ENCODE measurements at places on chromosomes 7 and 10.

GRCh38 chr7:85479918-85480643, 293.2 kb upstream of the SEMA3D start:
- peak; percentile 90 for DNase-seq

- DNase-seq = peak; percentile 70
Observed at GRCh38 chr7:43139137-43139536, 26.7 kb downstream of the HECW1 start.

GRCh38 chr10:117731121-117731791, 188.7 kb downstream of the EMX2 start:
- DNase-seq = no peak

DNA sequence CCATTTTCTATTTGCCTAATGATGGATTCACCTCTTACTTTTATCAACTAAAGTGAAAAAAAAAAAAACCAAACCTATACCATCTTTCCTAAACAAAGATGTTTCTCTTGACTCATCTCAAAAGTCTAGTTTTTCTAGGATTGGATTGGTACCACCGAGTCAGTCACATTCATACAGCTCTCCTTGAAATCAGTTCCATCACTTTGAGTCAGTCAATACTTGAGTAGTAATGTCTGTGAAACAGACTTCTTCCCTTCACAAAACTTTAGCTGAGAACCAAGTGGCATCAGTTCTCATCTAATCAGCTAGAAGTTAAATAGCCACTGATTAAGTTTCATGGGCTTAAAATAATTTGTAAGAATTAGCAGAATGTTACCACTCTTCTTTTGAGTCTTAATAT, 13.3 kb downstream of the CDK6 start:
- DNase-seq = no peak

GRCh38 chr7:85749696-85750453, 563.0 kb upstream of the SEMA3D start:
- DNase-seq = no peak

DNA sequence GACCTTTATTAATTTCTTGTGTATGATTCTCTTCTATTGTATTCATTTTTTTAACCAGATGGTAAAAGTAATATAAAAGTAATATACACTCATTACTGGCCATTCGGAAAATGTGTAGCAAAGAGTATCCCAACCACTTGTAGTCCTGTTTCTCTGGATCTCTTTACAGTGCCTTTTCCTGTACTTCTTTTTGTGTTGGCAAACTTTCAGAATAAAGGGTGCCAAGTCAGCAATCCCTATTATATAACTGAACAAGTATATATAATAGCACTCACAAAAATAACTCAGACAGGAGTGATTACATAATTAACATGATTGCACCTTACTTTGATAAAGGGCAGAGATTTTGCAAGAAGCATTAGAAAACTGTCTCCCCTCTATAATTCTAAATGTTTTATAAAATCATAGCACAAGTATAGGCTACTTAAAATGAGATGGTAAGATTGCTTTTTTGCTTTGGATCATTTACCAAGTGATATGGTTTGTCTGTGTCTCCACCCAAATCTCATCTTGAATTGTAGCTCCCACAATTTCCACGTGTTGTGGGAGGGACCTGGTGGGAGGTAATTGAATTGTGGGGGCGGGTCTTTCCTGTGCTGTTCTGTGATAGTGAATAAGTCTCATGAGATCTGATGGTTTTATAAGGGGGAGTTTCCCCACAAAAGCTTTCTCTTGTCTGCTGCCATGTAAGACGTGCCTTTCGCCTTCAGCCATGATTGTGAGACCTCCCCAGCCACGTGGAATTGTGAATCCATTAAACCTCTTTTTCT, 41.5 kb upstream of the EPC1 start:
- no peak for DNase-seq

DNA sequence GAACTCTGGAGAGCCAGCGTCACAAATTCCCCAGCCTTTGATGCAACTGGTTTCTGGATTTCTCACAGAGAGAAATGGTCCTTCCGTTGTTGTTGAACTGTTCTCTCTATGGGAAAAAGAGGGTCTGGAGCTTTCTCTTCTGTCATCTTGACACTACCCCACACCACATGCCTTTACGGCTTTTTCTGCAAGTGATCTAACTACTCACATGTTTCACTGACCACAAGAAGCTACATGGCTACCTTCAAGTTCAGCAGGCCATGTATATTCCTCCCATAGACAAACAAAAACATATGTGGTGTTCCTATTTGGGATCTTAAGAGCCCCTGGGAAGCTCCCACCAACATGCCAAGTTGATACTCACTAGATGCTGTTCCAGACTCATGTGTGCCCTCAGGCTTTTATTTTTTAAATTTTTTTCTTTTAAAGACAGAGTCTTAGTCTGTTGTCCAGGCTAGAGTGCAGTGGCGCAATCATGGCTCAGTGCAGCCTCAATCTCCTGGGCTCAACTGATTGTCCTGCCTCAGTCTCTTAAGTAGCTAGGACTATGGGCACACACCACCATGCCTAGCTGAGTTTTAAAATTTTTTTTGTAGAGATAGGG, 72.0 kb downstream of the RNF216 start:
- DNase-seq = peak; percentile 64

- no peak for DNase-seq
Observed at GRCh38 chr7:100413889-100414288, 14.6 kb downstream of the ZCWPW1 start.
